ENCODE measurements at places on chromosomes 6 and 20. TPM values are rescaled to one million over a fixed set of nuclear protein-coding genes. Genes with fewer than 3 reads are reported as not detected.
A peak's percentile ranks its signal among the peaks of the same experiment; 100 is the strongest.

Gene CLDN20
- total RNA-seq, result not detected

- peak; percentile 88 for DNase-seq
Measured at GRCh38 chr6:5143634-5144311, 58.6 kb downstream of the PPP1R3G start.

GRCh38 chr6:159701413-159701999 is 8.5 kb upstream of the SOD2 start:
- DNase-seq, result peak; percentile 72

GRCh38 chr6:165774903-165775601 is 112.0 kb upstream of the PDE10A start:
- peak; percentile 100 for DNase-seq

DNA sequence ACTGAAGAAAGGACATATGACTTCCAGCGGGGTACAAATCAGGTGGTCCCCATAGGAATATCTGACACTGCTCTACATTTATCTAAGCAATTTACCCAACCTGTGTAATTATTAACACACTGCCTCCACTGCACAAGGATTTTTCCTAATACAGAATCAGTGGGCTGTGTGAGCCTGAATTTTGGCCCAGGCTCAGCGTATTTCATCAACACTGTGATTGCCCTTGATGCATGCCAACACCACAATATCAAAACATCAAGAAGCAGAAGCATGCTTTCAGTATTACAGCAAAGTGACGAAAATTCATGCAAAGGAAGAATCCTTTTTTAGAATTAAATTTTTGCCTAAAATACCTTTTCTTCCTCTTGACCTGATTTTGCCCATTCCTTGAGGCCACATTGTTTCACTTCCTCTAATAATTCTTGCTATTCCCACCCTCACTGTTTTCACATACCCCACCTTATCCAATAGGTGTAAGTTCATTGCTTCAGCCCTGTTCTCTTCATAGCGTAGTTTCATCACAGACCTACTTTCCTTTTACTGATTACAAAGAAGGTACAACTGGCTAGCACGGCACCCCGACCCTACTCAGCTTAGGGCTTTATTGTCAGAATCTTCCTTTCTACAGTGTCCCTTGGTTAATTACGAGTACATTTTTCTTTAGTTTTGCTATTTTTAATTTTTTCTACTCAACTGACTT is 83.7 kb upstream of the PTCHD4 start:
- no peak for DNase-seq

- no peak for DNase-seq
Measured at GRCh38 chr6:69775941-69776340, 20.9 kb downstream of the LMBRD1 start.

Gene KCNK17
- total RNA-seq, result not detected
